HAP-1 (cell line): ENCODE measurements at places on chromosomes 3 and 15.

DNA sequence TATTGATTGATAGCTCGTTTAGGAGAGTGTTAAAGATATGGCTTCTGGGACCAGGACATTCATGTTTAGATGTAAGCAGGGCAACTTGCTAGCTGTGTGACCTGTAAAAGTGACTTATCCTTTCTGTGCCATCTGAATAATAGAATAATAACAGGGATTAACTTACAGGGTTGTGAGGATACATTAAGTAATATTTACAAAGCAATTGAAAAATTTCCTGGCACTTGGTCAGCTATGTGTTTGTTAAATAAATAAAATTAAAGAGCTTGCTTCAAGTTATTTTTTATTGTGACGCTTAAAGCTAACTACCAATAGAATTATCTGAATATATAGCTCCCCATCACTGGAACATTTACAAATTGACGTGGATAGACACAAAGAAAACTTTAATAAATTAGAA is 287.9 kb upstream of the CDIN1 start:
- DNase-seq = no peak

- DNase-seq = no peak
These were observed 3.0 kb downstream of the ADAMTS9 start for GRCh38 chr3:64684715-64685261.

DNA sequence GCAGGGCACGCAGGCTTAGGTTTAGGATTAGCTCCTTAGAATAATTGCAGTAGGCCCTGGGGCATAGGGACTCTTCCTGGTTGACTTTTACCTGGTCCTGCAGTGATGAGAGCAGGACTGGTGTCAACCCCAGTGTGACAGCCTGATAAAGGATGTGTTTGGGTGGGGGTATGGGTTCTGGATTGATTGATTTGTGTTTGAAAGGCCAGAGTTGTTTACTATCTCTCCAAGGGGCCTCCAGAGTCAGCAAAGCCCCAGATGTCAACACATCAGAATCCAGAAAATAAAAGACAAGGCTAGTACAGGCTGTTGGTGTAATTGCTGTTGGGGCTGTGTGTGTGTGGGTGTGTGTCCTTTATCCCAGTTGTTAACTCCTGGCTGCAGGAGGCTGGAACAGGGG is 122.3 kb downstream of the CHRNA7 start:
- no peak for DNase-seq

DNA sequence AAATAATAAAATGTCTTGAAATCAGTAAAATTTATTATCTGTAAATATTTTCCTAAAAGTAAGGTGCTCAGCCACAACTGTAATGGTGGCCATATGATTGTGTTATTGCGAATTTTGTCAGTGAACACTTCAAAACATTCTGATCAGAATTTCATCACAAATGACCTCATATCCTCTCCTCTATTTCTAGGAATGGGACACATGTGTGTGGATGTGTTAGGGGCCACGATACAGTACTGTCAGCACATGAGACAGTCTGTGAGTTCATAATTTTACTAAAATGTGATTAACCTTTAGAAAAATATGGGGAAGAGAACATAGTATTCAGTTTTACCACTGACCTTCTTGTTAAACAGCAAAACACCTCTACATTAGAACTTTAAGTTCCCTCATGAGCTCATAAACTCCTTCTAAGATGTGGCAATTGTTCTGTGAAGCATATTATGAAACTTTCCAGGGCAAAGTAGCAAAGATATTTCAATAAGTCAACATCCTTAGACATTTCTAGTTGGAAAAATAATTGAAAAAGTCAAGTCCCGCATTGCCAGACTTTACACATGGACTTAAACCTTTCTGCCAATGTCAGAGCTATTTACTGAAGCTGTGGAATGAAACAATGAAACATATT is 158.2 kb upstream of the ABI3BP start:
- no peak for DNase-seq

DNA sequence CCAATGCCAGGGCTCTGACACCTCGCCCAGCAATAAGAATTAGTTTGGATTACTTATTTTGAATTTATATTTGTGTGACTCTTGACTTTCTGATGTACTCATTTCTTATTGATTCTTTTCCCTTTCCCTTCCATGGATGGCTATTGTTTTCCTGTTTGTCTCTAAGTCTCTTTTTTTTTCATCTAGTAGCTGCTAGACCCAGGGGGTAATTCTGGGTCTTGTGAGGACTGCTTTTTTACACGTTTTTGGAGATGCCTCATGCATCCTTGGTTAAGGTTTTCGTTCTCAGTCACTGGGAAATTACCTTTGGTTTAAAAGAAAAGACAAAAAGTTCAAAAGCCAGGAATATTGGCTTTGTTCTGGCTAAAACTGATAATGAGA is 70.2 kb upstream of the STRIT1 start:
- DNase-seq = peak; percentile 33

DNA sequence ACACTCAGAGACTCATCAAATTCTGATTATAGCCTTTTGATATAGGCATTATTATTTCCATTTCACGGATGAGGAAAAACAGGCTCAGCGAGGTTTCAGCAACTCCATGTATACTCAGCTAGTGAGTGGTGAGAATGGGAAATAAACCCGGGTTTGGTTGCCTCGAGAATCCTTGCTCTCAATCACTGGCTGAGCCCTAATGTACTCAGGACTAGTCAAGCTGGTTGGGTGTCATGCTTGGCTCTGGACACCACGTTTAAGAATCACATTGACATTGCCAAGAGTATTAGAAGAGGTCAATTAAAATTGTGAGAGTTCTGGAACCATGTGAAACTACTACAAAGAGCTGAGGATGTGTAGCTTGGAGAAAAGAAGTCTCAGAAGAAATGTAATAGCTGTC is 444.5 kb downstream of the MFSD1 start:
- no peak for DNase-seq

DNA sequence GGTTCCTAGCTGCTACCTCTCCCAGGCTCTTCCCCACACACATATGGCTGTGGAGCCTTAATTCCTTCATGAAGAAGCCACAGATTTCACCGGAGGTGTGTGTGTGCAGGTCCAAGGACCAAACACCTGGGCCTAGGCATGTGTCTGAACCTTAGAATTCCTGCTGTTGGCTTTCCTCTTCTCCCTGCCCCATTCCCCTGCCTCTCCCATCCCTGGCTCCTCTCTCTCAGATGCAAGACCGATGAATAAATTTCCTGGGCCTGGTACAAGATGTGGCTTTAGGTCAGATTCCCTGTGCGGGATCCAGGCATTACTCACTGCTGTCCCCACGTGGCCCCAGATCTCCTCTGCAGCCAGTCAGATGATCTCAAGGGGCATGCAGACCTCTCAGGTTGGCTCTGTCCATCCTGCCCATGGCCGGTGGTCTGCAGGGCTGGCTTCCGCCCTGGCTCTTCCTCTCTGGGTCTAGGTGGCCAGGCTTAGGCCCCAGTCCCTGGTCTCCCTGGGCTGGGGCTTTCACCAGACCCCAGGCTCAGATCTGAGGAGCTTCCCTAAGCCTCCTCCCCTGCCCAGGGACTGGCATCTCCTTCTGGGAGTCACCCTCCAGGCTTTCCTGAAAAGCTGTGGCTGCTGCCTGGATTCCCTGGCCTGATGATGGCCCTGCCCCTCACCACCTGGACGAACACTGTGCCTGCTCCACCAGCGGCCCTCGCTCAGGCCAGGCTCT is 20.5 kb downstream of the CCR9 start:
- DNase-seq = no peak

GRCh38 chr3:38604246-38604645 is 45.2 kb downstream of the SCN5A start:
- DNase-seq = no peak

DNA sequence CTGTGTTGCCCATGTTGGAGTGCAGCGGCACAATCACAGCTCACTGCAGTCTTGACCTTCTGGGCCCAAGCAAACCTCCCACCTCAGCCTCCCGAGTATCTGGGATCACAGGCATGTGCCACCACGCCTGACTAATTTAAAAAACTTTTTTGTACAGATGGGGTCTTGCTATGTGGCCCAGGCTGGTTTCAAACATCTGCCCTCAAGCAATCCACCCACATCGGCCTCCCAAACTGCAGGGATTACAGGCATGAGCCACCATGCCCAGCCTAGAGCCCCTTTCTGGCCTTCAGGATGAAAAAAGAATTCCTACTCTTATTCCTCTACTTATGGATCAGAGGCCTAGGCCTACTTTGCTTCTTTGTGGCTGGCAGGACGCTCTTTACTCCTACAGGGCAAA is 39.6 kb downstream of the CHAC1 start:
- DNase-seq = peak; percentile 47

- DNase-seq = no peak
These were observed 23.4 kb upstream of the RNF7 start for GRCh38 chr3:141714671-141715070.

GRCh38 chr15:58545307-58546065 is 113.7 kb downstream of the LIPC start:
- no peak for DNase-seq

- no peak for DNase-seq
These were observed 92.9 kb upstream of the GK5 start for GRCh38 chr3:142318331-142318730.

GRCh38 chr3:157872902-157873301 is 233.3 kb downstream of the SHOX2 start:
- no peak for DNase-seq

DNA sequence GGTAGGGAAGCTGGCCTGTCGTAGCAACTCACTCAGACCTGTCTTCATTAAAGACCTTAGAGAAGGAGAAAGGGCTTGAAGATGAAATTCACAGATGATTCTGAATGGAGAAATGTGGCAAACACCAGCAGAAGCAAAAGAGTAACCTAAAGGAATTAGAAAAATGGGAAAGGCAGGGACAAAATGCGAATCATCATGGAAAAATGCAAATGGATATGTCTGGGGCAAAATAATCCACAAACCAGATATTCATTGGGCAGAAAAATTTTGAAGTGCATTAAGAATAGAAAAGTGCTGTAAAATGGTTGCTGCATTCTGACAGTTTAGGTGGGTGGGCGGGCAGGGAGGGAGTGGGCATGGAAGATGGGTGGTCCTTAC is 156.9 kb upstream of the RASGRP1 start:
- no peak for DNase-seq

DNA sequence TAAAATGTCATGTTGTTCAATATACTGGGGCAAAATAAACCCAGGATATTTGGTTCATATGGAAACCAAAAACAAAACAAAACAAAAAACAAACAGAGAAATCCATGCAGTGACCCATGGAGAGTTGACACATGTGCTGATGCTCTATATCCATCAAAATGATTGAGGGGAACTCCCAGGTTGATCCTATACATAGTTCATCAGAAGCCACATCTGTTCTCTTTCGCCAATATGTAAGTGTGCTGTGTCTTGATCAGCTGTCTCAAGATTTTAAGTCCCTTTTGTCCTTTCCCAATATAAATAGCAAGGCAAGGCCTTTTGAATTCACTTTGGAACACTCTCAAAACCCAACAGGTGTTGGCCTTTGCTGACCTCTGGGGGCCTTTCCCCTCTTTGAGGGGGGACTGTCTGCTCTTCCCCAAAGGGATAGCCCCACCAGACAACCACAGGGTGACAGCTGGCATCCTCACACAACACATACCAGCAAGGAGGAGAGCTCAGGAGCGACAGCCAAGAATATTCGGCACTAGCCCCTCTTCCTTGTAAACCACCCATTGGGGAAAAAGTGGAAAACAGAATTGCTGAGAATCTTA is 209.4 kb upstream of the CD96 start:
- no peak for DNase-seq

GRCh38 chr15:68352401-68353062 is 75.0 kb downstream of the FEM1B start:
- no peak for DNase-seq

DNA sequence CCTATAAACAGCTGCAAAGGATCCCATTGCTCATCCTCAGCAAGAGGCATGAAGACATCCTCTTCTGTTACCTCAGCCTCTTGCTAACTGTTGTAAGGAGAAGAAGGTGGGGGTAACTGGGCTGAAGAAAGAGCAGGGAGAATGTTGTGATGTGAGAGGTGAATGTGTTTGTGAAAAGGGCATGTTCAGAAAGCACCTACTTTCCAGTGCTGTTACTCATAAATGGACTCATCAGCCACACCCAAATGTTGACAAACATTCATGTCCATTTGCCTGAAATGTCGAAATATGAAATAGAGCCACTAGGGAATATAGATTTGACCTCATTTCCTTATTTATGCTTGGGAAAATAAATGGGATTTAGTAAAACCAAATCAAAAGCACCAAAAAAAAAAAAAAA is 12.6 kb downstream of the SLC24A1 start:
- DNase-seq = no peak

- no peak for DNase-seq
These were observed 35.6 kb upstream of the FILIP1L start for GRCh38 chr3:100149713-100150415.

- DNase-seq = no peak
These were observed 53.7 kb downstream of the CD47 start for GRCh38 chr3:108036984-108037741.

- DNase-seq = no peak
These were observed 1.6 kb downstream of the GABPB1 start for GRCh38 chr15:50353251-50353974.

DNA sequence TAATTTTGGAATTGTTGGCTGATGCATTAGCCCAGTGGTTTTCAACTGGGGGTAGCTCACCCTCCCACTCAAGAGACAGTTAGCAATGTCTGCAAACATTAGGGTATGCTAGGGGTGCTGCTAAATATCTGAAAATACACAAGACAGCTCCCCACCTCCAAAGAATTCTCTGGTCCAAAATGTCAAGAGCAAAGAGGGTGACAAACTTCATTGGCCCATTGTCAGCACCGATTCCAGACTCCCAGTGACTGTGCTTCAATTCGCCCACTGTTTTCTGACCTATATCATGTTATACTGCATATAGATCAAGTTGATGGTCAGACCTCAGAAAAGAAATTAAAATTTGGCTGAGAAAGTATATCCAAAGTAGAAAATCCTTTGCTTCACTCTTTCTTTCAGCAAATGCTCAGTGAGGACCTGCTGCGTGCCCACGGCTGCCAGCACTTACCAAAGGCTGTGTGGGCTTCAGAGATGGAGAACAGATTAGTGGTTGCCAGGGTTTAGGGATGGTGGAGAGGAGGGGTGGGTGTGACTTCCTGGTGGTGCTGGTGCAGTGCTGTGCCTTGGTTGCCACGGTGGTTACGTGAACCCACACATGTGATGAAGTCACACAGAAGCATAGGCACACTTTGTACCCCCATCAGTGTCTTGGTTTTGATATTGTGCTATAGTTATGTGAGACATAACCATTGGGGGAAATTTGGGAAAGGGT is 204.0 kb downstream of the PLCL2 start:
- DNase-seq = no peak

GRCh38 chr3:14605744-14606143 is 45.8 kb upstream of the CCDC174 start:
- DNase-seq = no peak

GRCh38 chr3:39205131-39205530 is 12.7 kb upstream of the XIRP1 start:
- no peak for DNase-seq

GRCh38 chr15:25332306-25332705 is 106.5 kb downstream of the UBE3A start:
- DNase-seq = no peak

- DNase-seq = no peak
These were observed 699.8 kb upstream of the GBE1 start for GRCh38 chr3:82461049-82461889.

GRCh38 chr15:84760219-84760618 is 11.8 kb downstream of the ZNF592 start:
- no peak for DNase-seq
